ENCODE measurements at places on chromosomes 6 and 20. TPM values are rescaled to one million over a fixed set of nuclear protein-coding genes. Genes with fewer than 3 reads are reported as not detected.

DNA sequence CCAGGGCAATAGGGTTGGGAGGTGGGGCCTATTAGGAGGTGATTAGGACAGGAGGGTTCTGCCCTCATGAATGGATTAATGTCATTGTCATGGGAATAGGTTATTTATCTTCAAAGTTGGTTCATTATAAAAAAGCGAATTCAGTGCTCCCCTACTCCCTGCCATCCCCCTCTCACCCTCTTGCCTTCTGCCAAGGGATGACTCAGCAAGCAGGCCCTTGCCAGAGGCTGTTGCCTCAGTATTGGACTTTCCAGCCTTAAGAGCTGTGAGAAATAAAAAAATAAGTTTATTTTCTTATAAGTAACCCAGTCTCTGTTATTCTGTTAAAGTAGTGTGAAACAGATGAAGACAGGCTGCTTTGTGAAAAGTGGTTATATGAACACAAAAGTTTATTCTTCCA lies 381.1 kb upstream of the ZFP64 start:
- DNase-seq, result no peak

GRCh38 chr6:159196430-159196975 lies 27.3 kb downstream of the FNDC1 start:
- DNase-seq, result no peak

DNA sequence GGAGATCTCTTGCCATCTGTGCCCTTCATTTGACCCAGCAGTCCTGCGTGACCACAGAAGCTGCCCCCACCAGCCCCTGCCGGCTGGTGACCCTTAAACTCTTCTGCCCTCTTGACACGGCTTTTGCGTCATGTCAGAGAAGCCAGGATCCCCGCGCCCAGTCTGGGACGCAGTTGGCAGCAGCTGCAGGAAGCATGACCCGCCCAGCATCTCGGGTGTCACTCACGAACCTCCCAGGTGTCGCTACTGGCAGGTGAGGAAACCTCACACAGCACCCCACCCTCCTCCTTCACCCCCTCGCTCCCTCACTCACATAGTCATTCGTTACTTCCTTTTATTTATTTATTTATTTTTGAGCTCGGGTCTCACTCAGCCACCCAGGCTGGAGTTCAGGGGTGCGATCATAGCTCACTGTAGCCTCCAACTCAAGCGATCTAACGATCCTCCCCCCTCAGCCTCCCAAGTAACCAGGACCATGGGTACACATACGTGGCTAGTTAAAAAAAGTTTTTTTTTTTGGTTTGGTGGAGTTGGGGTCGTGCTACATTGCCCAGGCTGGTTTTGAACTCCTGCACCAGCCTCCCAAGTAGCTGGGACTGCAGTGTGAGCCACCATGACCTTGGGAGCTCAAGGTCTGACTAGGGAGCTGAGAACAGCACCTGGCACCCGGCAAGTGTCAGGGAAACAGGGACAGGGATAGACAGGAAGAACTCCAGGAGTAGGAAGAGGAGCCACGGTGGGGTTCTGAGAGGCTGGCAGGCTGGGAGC lies 14.1 kb upstream of the SPDEF start:
- DNase-seq, result no peak

GRCh38 chr6:125151700-125152099 lies 1.9 kb upstream of the TPD52L1 start:
- no peak for DNase-seq

DNA sequence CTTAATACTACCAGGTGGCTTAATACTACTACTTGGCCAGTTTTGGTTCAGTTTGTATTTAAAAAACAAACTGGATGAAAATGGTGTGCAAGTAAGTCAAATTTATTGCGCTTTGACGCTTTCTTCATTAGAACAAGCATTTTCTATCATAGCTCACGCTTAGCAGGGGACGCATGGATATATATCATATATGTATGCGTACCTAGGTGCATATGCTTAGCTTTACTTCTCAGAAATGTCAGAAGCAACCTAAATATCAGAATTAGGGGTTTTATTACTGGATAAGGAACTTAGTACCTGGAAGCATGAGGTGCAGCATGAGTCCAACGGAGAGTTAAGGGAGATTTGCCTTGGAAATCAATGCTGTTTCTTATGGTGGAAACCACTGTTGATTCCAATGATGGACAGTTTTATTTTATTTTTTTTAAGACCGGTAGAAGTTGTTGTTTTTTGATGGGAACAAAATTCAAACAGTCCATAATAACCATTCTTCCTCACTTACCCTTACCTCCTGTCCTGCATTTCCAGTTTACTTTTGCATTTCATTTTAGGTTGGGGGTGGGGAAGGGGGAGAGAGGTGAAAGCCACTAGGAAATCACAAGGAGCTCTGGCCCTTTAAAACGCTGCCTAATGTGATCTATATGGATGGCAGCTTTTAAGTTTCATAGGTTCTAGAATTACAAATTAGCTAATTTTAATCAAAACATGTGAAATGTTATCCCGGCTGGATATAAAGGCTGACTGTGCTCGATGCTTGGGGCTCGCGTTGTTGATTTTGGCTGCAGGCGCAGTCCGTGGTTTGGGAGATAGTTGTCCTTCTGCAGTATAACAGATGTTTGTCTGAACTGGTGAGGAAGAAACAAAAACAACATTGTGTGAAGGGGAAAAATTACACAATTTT lies 2.1 kb downstream of the SOBP start:
- no peak for DNase-seq

DNA sequence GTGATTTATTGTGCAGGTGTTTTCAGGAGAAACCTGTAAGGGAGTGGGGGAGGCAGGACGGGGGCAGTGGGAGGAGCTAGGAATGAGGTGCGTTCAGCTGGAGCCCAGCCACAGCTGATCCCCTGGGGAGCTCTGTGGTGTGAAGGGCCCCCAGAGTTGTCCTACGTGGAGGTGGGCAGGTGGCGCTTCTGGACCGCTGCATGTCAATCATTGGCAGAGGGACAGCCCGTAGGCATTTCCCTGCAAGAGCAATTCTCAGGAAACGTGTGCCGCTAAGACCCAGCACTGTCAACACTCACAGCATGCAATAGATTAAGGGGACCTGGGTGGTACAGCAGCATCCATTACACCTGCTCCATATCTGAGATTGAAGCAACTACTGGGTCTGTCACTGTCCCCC lies 88.0 kb downstream of the PRND start:
- DNase-seq, result no peak

GRCh38 chr20:45408646-45409213 lies 641 bp downstream of the DBNDD2 start:
- DNase-seq, result no peak

GRCh38 chr6:165972139-165972802 lies 195.4 kb downstream of the TBXT start:
- DNase-seq, result no peak

DNA sequence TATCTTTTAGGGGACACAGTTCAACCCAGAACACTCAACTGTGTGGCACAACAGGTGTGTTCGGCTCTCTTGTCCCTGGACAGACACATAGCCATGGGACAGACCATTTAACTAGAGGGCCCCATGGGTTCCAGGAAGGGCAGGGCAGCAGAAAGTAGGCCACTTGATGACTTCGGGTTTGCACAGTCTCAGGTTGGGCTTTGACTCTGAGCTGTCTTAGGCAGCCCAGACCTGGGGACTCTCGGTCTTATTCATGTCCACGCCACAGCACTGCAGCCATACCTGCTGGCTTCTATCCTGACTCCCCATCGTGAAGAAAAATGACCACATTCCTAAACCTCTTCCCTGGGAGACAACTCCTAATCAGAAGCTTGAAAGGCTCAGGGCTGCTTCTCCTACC lies 146.1 kb upstream of the AKAP12 start:
- no peak for DNase-seq

ADTRP gene
- not detected for total RNA-seq

DNA sequence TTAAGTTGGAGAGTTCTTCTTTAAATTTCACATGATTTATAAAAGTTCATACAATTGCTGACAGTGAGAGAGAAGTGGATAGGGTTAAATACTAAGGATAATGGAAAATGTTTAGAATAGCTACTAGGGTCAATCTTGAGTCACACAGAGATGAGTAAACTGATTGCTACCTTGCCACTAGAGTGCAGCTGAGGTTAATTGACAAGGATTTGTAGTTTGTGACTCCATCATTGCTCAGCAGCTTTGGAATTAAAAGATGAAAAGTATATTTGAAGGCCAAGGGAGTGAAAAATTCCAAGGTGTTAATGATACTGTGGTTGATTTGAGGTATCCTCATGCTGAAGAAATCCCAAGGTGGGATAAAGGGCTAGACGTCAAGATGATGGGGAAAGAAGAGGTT lies 524.0 kb downstream of the UTRN start:
- DNase-seq, result no peak

VNN1 gene
- total RNA-seq, result 1.5 TPM

PACSIN1 gene
- 0.08 TPM for total RNA-seq

DNA sequence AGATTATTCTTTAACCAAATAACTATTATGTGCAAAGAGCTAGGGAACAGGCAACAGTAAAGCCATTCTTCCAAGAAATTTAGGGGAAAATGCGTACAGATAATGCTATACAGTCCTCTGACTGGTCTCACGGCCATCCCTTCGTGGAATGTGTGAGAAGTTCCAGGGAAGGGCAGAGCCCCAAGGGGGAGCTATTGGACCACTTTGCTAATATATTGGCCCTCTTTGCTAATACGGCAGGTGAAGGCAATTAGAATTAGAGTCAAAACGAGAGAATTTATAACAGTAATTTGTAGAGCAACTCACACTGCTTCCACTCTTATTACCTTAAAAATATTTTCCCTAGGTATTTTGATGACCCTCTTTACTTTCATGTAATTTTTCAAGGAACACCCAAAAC lies 140.4 kb downstream of the IMPG1 start:
- peak; percentile 72 for DNase-seq

SCRT2 gene
- not detected for total RNA-seq

VSTM2L gene
- 1.6 TPM for total RNA-seq

- DNase-seq, result no peak
Observed at GRCh38 chr20:36467076-36467999, 74.0 kb upstream of the MYL9 start.

OR2H2 gene
- not detected for total RNA-seq

DNA sequence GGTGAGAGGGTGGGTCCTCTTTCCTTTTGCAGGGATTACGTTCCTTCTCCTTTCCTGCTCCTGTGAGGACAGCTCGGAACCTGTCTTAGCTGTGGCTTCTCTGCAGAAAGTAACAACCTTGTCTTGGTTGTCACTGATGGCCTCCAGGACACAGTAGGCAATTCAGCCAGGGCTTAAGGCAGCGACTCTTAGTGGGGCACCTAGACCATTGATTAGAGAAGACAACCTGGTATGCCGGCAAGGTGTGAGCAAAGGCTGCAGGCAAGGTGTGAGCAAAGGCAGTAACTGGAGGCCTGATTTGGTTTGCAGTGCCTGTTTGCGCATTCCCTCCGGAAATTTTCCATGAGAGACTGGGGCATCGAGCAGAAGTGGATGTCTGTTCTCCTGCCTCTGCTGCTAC lies 37.6 kb downstream of the DYNLT1 start:
- no peak for DNase-seq

DNA sequence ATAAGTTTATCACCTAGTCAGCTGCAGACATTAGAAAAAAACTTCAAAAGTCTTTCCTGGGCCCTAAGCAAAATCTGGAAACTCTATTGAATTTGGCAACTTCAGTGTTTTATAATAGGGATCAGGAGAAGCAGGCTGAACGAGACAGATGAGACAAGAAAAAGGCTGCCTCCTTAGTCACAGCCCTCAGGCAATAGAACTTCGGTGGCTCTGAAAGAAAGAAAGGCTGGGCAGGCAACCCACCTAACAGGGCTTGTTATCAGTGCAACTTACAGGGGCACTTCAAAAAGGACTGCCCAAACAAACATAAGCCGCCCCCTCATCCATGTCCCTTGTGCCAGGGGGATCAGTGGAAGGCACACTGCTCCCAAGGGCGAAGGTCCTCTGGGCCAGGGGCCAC lies 657.9 kb upstream of the HS3ST5 start:
- no peak for DNase-seq

FARS2 gene
- 17.8 TPM for total RNA-seq

DNA sequence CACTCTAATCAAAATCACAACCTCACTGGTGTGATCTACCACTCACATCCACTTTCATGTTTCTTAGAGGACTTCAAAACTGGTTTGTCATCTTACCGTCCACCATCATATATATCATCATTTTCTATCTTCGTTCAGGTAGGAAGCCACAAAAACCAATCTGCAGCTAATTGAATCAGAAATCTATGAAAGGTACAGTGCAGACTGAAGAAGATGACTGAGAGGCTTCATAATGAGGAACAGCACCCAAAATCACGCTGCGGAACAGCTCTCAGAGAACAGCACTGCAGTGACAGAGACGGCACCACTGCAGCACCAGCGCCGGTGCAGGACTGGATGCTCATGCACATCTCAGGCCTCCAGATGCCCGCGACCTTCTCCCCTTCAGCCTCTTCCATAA lies 13.0 kb downstream of the GMDS start:
- DNase-seq, result no peak

COL10A1 gene
- total RNA-seq, result not detected

UBE2V1 gene
- total RNA-seq, result 223 TPM

GRCh38 chr6:161353208-161353613 lies 79.3 kb upstream of the AGPAT4 start:
- peak; percentile 31 for DNase-seq

EBF4 gene
- total RNA-seq, result 5.9 TPM

- no peak for DNase-seq
Observed at GRCh38 chr20:48781634-48782033, 46.2 kb downstream of the PREX1 start.

TUBB2B gene
- total RNA-seq, result 93.2 TPM

PRKN gene
- 5.1 TPM for total RNA-seq

DNA sequence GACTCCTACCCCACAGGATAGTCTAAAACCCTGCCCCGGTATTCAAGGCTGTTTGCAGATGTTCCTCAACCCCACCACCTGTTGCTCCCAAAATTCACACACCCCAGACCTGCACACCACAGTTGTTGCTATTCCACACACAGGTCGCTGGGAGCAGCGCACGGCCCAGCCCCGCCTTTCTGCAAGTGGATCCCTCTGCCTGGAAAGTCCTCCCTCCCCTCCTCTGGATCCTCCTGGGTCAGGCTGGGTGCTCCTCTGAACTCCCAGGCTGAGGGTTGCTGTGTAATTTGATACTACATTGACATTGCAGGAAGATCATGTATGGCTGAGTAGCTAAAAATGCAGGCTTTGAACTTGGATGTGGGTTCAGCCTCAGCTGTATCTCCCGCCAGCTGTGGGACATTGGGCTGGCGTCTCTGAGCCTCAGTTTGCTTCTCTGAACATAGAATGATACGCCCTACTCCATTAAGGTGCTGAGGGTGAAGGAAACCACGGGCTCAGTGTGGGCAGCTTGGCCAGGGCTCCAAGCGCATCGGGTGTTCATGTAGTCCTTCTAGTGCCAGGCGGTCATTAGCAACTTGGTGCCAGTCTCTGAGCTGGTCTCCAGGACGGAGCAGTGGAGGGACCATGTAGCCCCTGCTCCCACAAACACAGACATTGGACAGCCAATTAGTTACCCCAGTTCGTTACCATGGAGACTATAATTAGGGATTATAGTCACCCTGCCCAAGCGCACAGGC lies 13.9 kb upstream of the CCN5 start:
- DNase-seq, result no peak

- no peak for DNase-seq
Observed at GRCh38 chr6:37019065-37019450, 13.6 kb downstream of the FGD2 start.

DNA sequence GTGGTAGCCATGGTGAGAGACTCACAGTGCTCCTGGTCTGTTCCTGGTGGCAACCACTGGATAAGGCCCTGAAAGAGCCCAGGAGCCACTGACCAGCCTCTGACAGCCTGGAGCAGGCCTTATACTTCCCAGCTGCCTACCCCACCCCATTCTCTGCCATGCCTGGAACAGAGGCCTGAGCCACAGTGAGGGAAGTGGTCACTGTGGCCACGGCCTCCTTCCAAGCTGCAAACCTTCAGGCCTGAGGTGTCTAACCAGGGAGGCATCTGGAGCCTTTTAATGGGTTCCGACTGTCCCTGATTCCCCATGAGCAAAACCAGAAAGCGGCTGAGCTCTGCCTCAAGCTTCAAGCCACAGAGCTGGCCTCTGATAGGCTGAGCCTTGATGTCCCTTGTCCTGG lies 113.0 kb upstream of the SIRPA start:
- no peak for DNase-seq
